ENCODE measurements at places on chromosomes 13 and 19.

GRCh38 chr13:40211586-40211968 is 454.9 kb downstream of the FOXO1 start:
- no peak for DNase-seq

DNA sequence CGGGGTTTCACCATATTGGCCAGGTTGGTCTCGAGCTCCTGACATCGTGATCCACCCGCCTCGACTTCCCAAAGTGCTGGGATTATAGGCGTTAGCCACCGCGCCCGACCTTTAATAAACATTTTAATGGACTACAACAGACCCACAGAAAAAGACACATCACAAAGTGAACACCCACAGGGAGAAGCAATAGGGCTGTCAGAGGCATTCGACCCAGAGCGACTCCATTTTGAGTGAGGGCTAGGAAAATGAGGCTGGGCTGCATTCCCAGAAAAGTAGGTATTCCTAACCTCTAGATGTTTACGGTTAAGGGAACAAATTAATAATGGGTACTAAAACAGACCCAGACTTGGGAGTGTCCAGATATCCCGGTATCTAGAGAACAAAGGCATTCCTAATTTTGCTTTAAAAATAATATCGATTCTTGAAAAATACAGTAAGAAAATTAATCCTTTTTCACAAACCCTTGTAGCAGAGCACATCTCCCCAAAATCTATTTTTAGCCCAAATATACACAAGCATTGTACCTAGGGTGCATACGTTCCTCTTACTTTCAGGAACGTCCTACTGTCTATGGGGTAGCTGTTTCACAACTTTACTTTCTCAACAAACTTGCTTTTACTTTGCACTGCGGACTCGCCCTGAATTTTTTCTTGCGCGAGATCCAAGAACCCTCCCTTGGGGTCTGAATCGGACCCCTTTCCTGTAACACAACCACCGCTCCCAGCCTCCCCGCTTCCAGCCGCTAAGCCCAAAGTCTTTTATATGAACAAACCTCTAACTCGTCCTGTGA is 811 bp upstream of the ZNF8 start:
- DNase-seq: no peak

- no peak for DNase-seq
Measured at GRCh38 chr13:24220086-24220703, 59.7 kb downstream of the SPATA13 start.

- DNase-seq: no peak
Measured at GRCh38 chr13:35219021-35219420, 257.5 kb downstream of the MAB21L1 start.

- no peak for DNase-seq
Measured at GRCh38 chr13:27977476-27978300, 8.6 kb upstream of the CDX2 start.

DNA sequence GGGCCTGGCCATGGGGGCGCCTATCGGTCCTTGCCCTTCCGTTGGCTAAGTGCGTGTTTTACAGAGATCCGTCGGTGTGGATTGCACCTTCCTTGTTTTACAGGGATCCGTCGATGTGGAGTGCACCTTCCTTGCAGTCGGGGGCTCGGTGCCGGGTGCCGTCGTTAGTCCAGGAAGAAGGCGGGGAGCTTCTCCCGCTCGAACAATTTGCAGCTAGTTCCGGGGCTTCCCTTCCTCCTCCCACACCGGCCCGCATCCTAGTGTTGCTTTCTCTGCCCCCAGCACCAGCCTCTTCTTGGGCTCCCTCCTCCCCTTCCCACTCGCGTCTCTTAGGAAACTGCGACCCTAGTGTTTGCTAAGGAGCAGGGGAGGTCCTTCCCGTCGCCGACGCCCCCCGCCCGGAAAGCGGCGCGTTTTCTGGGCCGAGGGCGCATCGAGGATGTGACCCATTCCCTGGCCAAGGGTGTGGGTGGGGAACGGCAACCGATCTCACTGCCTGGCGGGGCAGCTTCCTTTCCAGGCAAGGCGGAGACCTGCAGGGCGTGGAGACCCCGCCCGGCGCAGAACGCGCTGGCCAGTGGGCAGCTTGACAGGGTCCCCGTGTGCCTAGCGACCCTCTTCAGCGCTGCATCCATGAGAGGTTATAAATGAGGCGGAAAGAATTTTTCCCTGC is 75.7 kb upstream of the ZNF91 start:
- no peak for DNase-seq

- no peak for DNase-seq
Measured at GRCh38 chr13:100044936-100045335, 44.0 kb upstream of the PCCA start.

- DNase-seq: no peak
Measured at GRCh38 chr19:7489609-7490044, 792 bp upstream of the PEX11G start.

GRCh38 chr13:28329395-28330158 is 165.4 kb downstream of the FLT1 start:
- no peak for DNase-seq

DNA sequence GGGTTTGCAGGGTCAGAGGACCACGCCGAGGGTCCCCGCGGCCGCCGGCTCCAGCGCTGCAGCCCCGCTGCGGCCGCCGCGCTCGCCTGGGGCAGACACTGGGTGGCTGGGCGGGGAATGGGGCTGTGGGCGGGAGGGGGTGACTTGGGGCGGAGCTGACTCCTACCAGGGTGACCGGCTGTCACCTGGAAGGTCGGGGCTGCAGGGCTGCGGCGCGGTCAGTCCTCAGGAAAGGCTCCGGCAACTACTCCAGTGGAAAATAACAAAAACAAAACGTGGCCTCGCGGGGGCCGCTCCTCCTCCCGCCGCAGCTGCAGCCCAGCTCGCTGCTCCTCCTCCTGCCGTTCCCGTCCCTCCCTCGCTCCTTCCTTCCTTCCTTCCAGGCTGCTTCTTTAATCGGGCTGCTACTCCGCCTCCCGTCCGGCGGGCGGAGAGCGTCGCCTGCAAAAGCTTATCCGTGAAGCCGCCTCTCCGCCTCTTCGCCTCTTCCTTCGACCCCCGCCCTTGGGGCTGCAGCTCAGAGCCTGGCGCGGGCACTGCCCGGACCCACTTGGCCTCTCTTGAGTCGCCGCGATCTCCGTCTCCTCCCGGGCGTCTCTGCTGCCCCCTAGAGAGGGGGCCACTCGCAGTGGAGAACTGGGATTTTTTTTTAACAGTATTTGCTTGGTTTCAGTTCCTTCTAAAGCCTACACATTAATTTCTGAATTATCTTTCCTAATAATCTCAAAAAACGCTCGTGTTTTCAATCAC is at the start of gene TBC1D4:
TBC1D4 (minus strand) TSS at position 100 of the 750 bp plus-strand sequence. CDS start 402 bp downstream, outside the sequence.
- peak; percentile 22 for DNase-seq

Measured in esophagus squamous epithelium (tissue), 5 donors.